ENCODE measurements at places on chromosomes 5 and 9. TPM values are rescaled to one million over a fixed set of nuclear protein-coding genes. Genes with fewer than 3 reads are reported as not detected.

SLC45A2 gene
- total RNA-seq: not detected

ITGA1 gene
- 326 TPM for total RNA-seq

GRCh38 chr9:4713849-4714248 lies 27.2 kb downstream of the AK3 start:
- ATAC-seq: peak; percentile 53

- ATAC-seq: no peak
Measured at GRCh38 chr5:151228986-151229385, 5.1 kb upstream of the CCDC69 start.

PAXX gene
- total RNA-seq: 42.6 TPM

DNA sequence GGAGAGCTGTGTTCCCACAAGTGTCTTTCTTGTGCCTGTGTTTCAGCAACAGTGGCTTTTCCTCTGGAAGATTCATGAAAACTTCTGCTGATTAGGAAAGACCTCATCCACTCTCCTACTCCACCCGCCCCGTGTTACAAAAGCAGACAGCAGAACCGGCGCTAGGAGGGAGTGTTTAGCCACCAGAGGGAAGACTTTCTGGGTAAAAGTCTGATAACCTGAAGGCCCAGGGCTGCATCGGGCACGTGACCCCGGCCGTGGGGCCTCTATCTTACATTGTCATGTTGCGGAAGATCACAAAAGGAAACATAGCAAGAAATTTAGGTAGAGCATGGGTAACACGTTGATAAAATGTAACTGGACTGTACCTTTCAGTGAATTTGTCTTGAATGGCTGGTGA lies 32.0 kb upstream of the DMRT2 start:
- ATAC-seq: no peak

GRCh38 chr9:113186137-113186755 lies 34.8 kb downstream of the FKBP15 start:
- ATAC-seq: no peak

DNA sequence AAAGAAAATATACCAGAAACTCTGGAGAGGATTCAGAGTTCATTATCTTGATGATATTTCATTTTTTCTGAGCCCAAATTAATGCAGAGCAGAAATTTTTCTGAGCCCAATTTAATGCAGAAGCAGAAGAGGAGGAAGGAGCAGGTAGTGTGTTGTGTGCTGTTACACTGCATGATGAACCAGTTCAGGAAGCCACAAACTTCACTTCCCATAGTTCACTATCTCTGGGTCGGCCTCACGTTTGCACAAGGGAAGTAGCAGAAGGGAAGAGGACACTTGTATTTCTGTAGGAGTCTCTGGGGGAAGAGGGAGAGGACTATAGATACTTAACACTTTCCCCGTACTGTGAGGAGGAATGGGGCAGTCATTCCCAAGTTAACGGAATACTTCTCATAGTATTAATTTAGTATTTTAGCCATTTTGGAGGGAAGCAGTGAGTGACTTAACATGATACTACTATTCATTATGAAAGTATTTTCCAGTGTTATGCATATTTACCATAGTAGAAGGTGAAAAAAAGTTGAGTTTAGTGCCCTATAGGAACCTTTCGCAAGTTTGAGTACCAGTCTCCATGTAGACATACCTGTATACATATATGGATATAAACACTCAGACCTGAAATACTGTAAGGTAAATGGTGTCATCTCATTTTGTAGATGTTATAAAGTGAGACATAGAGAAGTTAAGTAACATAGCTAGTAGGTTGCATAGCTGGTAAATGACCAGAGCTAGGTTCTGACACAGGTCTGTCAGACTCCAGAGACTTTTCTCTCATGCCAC lies 30.0 kb downstream of the XPA start:
- no peak for ATAC-seq

CCNI2 gene
- not detected for total RNA-seq

DNA sequence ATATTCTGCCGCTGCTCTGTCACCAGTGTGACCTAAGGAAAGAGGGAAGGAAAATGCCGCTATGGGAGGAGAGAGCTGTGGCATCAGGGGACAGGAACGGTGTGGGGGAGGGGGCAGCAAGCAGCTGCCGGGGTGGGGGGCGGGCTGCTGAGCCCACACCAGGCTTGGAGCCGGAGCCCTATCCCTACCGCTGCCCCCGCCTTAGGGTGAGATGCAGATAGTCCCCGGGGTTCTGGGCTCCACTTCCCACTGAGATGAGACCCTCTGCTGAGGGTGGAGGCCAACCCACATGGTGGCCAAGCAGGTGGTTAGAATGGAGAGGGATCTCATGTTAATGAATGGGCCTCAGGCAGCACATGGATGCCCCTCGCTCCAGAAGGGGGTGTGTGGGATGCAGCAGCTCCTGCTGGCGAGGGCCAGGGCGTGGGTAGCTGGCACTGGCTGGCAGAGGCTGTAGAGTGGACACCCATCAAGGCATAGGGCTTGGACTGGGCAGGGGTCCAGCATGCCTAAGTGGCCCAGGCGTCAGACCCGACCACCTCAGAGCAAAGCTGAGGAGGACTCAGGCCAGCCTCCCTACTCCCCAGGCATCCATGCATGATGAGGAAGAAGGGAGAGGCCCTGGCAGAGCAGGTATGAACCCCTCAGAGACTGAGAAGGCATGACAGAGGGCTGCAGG lies 131.5 kb downstream of the ZNF354C start:
- ATAC-seq: no peak

EHMT1 gene
- 79.7 TPM for total RNA-seq

DNA sequence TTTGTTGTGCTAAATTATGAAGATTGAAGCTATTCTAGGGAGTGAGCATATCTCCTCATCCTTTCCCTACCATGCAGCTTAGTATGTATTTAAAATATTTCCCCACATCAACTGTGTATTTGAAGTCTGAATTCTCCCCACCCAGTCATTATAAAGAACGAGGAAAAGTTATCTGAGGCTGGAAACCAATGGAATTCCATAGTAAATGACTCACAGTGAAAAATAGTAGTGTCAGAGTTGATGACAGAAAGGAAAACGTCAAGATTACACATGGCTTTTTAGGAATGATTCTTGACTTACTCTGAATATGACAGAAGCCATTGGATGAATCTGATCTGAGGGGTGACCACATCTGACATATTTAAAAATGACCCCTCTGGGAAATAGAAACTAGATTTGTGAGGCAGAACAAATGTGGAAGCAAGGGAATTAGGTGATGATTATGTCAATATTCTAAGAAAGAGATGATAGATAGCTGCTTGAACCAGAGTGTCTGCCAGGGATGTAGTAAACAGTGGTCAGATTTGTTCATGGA lies 1768.9 kb upstream of the CDH9 start:
- ATAC-seq: no peak

DNA sequence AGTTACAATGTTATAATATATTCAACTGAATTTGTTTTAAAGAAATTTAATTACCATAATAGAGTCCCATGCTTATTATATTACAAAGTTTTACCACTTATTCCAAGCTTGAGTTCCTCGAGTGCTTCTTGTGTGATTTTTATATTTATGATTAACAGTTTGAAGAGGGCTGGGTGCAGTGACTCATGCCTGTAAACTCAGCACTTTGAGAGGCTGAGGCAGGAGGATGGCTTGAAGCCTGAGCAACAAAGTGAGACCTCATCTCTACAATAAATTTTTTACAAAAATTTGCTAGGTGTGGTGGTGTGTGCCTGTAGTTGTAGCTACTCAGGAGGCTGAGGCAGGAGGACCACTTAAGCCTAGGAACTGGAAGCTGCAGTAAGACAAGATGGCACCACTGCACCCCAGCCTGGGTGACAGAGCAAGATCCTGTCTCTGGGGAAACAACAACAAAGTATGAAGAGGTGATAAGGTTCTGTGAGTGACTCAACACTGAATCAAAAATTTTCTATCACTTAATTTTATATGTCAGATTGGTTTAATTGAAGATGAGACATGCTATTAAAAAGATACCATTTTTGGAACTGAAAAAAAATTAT lies 9.2 kb downstream of the POC5 start:
- ATAC-seq: no peak

GRCh38 chr5:91983869-91984268 lies 600.8 kb upstream of the ARRDC3 start:
- ATAC-seq: no peak

GRCh38 chr5:173671121-173671949 lies 54.9 kb upstream of the BOD1 start:
- ATAC-seq: peak; percentile 40

DNA sequence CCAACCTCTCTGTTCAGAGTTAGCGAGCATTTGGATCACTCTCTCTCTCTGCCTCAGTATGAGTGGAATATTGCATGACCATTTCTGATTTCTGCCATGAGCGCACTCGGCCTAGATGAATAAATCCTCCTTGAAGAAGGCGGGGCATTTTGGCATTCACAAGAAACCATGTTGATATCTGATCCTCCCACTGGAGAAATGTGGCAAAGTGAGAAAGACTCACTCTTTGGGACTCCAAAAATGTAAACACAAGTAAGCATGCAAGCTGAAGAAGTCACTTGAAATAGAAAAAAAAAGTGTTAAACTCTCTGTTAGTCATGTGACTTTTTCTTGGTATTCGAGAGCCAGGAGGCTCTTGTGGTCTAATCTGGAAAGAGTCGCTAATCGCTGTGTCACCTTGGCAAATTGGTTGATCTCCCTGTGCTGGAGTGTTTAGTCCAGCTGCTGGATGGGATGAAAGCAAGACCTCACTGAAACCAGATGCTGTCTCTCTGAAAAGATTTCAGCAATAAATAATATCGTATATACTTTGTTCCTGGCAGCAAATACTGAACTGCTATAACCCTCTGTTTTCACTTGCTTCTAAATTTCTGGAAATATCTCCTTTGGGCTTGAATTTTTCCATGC lies 95.5 kb downstream of the GHR start:
- ATAC-seq: peak; percentile 70

DNA sequence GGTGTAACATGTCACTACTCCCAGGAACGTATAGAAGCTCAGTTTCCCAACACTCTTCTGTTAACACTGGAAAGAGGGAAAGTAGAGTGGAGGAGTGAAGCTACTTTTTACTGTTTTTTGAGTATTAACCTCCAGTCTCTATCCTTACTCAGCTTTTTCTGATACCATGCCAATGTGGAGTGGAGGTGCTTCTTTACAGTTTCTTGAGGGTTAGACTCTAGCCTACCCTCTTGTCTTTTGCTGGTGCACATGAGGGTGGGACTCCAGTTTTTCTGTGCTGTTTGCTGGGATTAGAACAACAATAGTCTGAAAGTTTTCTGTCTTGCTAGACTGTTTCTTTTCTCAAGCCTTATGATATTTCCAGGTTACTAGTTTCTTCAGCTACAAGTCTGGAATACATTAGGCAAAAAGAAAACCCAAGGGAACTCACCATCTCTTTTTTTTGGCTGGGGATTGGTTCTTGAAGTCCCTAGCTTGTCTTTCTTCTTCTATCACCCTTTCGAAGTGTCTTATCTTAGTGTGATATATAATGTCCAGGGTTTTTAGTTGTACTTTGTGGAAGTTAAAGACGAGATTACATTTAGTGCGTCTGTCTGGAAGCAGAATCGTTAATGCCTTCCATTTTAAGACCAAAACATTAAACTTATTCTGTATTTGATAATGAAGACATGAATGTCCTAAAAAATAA lies 35.9 kb downstream of the PRR16 start:
- no peak for ATAC-seq

- no peak for ATAC-seq
Measured at GRCh38 chr9:70874451-70874850, 247.0 kb downstream of the TRPM3 start.

DNA sequence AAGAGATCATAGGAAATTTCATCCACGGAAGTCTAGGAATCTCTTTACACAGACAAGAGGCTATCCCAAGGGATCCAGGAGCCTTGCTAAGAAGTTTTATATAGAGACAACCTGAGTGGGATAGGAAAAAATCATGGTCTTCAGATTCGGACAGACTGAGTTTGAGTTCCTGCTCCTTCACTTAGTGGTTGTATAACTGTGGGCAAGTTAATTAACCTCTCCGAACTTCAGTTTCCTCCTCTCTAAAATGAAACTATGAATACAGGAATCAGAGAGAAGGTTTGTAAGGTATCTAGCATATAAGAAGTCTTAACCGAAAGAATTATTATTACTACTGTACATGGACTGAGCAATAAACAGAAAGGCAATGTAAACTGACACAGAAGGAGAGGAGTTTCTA lies 35.1 kb downstream of the NR2F1-AS1 start:
- ATAC-seq: no peak

DNA sequence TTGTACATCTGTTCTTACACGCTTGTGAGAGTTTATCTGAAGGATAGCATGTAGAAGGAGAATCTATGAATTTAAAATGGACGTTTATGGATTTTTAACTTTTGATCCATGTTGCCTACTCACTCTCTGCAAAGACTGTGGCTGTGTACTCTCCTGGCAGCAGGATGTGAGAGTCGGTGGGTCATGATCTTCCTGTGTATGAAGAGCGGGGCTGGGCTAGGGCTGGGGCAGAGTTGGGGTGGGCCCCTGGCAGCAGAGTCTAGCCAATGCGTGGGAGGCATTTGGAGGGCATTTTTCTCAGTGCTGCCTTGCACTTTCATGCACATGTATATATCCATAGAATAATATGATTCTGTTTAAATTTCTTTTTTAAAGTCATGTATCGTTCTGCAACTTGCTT lies 24.0 kb upstream of the DAB2IP start:
- ATAC-seq: no peak

GALNT12 gene
- 15.5 TPM for total RNA-seq

DNA sequence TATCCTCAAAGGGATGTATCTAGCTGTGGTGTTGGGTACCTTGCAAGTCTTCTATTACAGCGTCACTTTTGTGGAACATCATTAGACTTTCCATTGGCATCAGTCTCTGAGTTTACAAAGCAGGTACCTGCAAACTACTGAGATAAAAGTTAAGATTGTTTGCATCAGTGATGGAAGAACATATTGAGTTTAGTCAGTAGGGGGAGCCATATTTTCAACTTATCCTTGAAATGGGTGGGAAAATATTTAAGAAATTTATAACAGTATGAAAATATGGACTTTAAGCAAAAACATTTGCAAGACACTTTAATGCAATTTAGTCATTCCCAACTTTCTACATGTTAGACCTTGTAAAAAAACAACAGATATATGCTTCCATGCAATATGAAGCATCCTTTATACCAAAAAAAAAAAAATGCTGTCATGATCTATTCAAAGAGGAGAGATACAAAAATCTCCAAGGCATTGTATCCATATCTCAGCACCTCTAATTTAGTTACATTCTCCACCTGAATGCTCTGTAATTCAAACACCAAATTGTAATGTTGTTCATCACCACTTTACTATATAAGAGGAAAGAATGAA lies 98.6 kb upstream of the ADAMTS19 start:
- ATAC-seq: no peak

GRCh38 chr5:81420039-81420667 lies 26.2 kb upstream of the ACOT12 start:
- no peak for ATAC-seq

GRCh38 chr5:107330903-107331302 lies 339.8 kb downstream of the EFNA5 start:
- ATAC-seq: no peak

GRCh38 chr5:65753189-65753588 lies 31.2 kb downstream of the NLN start:
- no peak for ATAC-seq
